ENCODE measurements at places on chromosomes 3 and 15.

DNA sequence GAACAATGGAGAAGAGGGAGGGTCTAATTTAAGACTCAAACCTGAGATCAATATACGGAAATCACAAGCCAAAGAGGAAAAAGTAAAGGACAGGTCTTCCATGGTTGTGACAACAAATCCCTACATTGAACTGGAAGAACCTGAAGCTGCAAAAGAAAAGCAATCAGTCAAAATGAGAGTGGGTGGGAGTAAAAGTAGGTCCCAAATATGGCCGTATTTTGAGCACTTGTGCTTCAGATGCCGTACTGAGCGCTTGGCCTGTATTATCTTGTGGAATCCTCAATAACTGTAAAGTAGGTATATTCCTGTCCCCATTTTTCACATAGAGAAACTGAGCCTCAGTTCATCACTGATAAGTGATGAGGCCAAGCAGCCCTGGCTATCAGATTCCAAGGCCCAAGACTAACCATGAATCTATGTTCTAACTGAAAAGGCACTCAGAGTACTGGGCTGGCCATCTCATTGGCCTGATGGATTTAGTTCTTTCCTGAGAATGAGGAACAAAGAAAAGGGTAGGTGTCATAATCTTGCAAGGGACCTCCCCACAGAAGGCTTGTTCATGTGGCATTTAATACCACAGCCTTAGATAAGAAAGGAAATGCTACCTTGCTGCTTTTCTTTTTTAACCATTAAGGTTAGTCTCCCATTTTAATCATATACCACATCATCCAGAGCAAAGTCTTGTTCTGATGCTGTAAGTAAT lies 52.5 kb downstream of the LRRN1 start:
- no peak for DNase-seq

- DNase-seq, result no peak
These were observed 89.7 kb upstream of the XCR1 start for GRCh38 chr3:46116996-46117395.

DNA sequence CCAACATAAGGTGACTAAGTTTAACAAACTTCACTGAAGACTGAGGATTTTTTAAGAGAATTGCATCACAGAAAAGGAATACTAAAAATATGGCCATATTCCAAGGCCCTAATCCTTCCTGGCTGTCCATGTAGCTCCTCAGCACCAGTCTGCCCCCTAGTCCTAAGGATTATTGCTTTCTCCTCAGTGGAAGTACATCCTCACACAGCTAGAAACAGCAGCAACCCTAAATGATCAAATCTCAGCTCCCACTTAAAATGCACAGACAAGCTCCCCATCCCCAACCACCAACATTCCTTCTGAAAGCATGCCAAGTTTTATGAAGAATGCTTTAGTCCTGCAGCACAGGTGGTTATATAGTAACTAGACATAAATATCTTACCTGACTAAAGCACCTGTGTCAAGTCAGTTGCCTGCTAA lies 14.7 kb downstream of the ST3GAL6 start:
- no peak for DNase-seq

DNA sequence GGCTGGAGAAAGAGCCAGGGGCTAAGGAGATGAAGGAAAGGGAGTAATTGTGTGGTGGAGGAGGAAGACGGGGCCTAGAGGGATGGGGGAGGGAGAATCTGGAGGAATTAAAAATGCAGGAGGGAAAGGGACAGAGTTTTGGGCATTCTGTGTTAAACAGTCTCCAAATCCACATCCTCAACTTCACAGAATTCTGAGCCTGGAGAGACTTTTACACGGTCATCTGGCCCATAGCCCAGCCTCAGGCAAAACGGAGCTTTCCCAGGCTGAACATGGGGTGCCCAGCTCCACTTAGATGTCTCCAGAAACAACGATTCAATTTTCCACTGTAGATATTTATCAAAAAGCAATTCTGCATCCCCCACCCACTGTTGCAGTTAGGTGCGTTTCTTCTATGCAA lies 137.6 kb upstream of the HACD2 start:
- no peak for DNase-seq

DNA sequence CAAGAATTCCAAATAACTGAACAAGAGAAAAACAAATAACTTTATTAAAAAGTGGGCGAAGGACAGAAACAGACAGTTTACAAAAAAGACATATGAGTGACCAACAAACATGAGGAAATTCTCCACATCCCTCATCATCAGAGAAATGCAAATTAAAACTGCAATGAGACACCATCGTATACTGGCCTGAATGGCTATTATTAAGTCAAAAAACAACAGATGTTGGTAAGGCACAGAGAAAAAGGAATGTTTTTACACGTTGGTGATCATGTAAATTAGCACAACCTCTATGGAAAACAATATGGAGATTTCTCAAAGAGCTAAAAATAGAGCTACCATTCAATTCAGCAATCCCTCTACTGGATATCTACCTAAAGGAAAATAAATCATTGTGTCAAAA lies 1260.4 kb upstream of the ALCAM start:
- no peak for DNase-seq

Data from effector CD4-positive, alpha-beta T cell (primary cell).